ENCODE measurements at places on chromosomes 3 and 15.

GRCh38 chr15:25785641-25786025 lies 77.5 kb downstream of the ATP10A start:
- no peak for DNase-seq

DNA sequence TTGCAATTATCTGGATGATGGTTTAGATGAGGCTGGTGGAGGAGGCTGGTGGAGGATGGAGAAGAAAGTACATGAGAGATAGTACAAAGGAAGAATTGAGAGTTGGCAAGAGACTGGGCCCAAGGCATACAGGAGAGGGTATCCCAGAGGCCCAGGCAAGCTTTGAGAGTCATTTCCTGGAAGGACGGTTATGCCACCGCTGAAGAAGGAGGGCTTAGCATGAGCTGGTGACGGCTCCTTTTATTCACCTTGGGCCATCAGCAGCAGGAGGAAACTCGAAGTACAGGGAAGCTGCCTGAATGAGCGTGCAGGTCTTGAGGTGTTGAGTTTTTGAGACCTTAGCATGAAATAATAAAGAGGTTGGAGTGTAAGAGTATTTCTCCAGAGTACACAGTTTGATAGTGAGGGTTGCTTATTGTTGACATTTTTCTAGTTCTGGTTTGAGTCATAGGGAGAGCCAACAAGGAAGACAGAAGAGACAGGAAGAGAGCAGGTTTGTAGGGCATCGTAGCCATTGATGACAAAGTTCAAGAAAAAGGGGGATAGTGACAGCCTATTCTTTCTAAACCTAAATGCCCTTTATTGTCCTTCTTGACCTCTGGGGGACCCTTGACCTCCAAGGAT lies 13.8 kb downstream of the THSD4 start:
- DNase-seq: no peak

DNA sequence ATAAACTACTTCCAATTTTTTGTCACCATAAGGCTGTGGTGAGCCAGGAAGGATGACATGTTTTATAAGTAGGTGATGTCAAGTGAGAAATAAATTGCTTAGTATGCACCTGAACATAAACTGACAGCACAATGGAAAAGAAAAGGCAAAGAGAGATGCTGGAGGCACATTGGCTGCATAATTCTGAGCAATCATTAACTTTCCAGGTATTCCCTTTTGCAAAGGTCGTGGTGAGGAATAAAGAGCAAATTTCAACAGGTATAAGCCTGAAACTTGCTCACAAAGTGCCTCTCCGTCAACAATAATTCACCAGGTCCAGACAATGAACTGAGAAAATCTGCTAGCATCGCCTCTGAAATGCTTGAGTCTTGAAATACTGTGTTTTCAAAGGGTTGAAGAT lies 48.2 kb downstream of the ITGB5 start:
- no peak for DNase-seq

DNA sequence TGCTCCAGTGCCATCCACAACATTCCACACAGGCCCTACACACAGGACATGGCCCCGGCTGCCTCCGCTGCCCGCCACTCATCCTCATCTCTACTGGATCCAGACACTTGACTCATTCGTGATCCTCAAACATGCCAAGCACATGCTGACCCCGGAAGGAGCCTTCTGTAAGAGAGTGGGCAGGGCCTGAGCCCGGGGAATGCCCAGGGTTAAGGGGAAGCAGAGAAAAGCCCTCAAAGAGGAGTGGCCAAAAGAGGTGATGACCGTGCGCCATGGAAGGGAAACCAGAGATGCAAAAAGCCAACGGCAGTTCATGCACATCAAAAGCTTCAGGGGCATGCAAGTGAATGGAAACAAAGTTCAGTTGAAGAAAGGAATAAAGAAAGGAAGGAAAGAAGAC lies 46.1 kb downstream of the RFTN1 start:
- DNase-seq: no peak

Data from hepatic stellate cell (primary cell).